Spleen (tissue), 13 donors: ENCODE measurements at places on chromosomes 13 and 19. TPM values are rescaled to one million over a fixed set of nuclear protein-coding genes. Genes with fewer than 3 reads are reported as not detected.

SIAH3 gene
- polyA plus RNA-seq = under 0.01 TPM

GRCh38 chr19:39558624-39559117, 18.7 kb upstream of the EID2 start:
- no peak for DNase-seq

- DNase-seq = no peak
These were observed 14.0 kb downstream of the ZNF114 start for GRCh38 chr19:48283908-48284307.

LYPD5 gene
- polyA plus RNA-seq = 2.2 TPM

ZFP82 gene
- 3.2 TPM for polyA plus RNA-seq

GRCh38 chr19:30437869-30438268, 65.7 kb downstream of the ZNF536 start:
- DNase-seq = no peak

DNA sequence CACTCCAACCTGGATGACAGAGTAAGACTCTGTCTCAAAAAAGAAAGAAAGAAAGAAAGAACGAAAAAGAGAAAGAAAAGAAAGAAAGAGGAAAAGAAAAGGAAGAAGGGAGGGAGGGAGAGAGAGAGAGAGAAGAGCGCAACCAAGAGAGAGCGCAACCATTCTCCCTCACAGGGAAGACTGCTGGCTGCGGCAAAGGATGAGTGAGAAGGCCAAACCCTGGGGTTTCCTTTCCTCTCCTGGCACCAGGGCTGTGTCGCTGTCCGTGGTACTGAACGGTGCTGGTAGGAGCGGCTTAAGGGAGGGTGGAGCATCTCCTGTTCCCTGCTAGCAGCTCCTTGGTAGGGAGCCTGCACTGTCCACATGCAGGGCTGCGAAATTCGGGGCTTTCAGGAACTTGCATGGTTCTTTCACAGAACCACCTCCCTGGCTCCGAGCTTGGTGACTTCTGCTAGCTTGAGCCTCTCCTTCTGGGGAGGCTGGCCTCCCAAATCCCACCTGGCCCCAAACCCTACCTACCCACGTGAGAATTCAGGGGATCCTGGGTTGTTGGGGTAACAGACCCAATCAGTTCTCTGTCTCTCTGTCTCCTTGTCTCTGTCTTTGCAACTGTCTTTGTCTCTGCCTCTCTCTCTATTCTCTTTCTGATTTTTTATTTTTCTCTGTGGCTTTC, 51.1 kb upstream of the ZNRF4 start:
- DNase-seq = peak; percentile 80

GRCh38 chr13:33004511-33004910, 11.7 kb upstream of the KL start:
- no peak for DNase-seq

- DNase-seq = peak; percentile 94
These were observed at the start of gene DNAJC15 for GRCh38 chr13:43023289-43023963. DNAJC15 (plus strand) TSS chr13:43023586; CDS start chr13:43023627, 41 bp downstream.

- no peak for DNase-seq
These were observed 486 bp upstream of the SPINT2 start for GRCh38 chr19:38263689-38264485.

DACH1 gene
- polyA plus RNA-seq = 3.3 TPM

DNA sequence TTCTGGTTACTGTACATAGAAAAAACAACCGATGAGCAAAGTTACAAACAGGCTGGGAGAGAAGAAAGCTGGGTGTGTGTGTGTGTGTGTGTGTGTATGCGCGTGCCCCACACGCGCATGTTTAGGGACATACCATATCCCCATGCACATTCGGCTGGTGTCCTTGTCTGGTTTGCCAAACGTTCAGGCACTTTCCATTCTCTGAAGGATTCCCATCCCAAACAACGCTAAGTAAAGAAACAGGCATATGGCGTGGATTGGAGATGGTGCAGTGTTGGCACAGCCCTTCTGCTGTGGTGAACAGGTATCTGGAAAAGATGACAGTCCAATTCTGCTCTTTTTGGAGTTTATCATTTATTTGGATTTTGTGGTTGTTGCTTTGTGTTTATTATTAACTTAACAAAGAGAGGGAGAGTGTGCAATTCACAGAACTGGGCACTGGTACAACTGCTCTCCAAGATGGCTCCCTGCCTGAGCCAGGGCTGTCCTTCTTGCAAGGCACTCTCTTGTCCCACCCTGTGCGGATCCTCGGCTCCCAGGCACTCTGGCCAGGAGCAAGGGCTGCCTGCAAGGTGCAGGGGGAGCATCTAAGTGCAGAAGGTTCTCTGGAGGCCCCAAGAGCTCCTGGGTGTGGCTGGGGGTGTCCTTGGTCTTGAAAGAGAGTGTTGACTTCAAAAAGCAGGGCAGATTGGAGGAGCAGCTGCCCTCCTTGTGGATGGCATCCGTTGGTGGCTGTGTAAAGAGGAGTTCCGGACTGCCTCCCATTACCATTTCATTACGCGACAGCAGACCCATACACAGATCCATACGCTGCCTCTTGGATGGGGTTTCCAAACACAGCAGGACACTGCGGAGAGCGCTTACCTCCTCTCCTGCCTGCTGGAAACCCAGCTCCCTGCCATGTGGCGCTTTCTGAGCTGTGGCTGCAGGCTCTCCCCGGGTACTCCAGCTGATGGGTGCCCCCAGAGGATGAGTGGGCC, 263.1 kb downstream of the ZNF536 start:
- DNase-seq = no peak

DNA sequence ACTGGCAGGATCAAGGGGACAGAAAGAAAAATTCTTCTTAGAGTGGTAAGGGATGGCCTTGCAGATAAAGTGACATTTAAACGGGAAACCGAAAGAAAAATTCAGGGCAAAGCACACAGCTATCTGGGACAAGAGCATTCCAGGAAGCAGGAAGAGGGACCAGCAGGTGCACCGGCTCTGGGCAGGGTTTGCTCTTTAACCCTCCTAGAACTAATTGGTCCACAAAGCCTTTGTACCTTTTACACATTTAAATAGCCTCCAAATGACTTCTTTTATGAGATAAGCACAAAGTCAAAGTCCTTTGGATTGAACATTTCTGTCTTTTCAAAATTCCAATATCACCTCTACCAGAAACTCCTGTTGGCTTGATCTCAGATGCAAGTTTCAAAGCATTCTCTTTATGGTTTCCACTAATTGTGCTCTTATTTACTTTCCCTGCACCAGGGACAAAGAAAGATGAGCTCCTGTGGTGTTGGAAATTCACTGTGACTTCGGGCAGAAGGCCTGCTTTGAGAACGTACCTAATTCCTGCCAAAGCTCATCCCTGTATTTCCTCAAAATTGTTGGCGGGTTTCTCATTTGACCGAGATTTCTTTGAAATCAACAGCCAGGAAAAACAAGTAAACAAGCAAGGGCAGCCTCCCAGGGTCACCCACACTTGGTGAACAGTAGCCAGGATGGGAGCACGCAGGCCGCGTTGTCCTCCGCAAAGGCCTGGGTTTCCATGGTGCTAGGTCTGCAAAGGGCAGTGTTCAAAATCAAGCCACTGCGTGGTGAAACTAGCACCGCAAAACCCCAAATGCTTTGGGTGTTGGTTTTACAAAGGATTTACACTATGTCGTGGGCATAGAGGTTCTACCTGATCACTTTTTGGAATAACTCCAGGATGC, 98.6 kb downstream of the IRS2 start:
- DNase-seq = no peak

DNA sequence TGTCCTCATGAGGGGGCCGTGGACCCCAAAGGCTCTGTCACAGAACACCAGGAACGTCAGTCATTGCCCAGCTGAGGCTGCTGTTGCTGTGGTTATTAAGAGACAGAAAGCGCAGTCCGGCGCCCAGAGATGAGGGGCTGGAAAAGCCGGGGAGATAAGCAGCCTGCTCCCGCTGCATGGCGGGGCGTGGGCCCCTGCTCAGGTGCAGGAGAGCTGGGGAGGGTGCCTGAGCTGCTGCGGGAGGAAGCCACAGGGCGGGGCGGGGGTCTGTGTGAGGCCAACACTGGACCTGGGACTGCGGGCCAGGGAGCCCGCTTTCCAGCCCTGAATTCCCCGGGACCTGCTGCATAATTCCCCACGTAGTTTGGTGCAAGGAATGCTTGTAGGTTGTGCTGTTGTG, 11.3 kb downstream of the SOX1 start:
- DNase-seq = no peak

GRCh38 chr19:4635754-4636116, 3.6 kb upstream of the TNFAIP8L1 start:
- no peak for DNase-seq

DNA sequence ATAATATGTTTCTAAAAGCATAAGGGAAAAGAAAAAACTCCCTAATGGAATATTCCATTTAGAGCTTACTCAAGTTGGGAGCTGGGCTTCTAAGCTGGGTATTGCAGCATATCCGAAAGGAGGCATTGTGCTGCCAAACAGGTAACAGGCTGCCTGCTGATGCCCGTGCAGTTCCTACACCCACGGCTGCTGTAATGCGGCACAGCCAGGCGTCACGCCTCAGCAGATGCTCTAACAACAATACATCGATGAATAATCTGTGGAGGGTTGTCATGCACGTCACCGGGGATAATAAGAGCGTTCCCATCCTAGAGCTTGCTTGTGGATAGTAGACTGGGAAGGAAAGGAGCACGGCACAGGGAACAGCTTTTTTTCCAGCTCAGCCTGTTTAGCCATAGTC, 1582.1 kb upstream of the SLC10A2 start:
- DNase-seq = no peak

UFM1 gene
- 27.9 TPM for polyA plus RNA-seq

CCDC169 gene
- polyA plus RNA-seq = 0.06 TPM

C19orf38 gene
- 15.9 TPM for polyA plus RNA-seq

DNA sequence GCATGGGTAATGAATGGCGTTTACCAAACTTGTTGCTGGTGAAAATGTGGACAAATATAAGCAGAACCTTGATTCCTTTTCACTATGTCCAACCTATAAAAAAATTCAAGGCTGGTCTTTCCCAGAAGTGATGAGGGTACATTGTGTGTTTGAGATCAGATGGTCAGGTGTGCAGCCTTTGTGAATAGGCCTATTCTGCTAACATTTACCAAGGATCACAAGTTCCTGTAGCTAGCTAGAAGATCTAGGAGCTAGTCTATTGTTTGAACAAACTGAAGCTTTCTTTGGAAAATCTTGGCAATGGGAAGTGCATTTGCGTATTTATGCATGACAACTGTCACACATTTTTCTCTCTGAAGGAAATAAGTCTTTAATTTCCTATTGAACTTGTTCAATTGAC, 489.6 kb downstream of the KLF5 start:
- DNase-seq = no peak

PCP2 gene
- polyA plus RNA-seq = 5.9 TPM

ADPRHL1 gene
- 1.1 TPM for polyA plus RNA-seq

- DNase-seq = no peak
These were observed 47.4 kb downstream of the SMAD9 start for GRCh38 chr13:36872621-36873020.

DNA sequence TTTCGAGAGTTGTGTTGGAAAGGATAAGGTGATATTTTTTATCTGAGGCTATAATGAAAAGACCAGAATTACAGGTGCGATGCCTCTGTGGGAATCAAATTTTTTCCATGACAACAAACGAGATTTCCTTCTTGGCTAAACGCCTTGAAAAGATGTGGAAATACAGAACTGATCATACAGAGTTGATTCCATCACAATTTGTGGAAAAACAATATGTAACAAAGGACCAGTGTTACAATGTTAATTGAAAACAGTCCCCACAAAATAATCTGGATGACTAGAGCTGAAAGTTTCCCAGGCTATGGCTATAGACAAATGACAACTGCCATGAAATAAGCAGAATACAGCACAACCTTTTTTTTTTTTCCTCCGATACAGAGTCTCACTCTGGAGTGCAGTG, 628.9 kb downstream of the DIAPH3 start:
- no peak for DNase-seq

DNA sequence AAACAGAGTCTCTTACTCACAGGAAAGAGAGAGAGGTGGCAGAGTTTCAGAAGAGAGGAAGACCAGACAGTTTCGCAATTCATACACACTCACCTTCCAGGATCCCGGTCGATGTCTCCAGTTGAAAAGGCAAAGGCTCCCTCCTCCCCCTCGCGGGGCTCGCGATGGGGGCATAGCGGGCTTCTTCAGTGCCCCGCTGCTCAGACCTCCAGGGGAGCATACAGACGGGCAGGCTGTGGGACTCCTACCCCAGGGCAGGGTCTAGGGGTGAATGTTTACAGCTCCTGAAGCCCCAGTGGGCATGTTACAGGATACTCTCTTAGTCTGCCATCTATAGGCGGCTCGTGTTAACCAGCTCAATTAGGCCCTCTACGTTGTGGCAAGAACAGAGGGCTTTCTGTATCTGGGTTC, 139.2 kb downstream of the SLITRK5 start:
- DNase-seq = peak; percentile 69

ZNRF4 gene
- polyA plus RNA-seq = not detected

SYNGR4 gene
- not detected for polyA plus RNA-seq

DNA sequence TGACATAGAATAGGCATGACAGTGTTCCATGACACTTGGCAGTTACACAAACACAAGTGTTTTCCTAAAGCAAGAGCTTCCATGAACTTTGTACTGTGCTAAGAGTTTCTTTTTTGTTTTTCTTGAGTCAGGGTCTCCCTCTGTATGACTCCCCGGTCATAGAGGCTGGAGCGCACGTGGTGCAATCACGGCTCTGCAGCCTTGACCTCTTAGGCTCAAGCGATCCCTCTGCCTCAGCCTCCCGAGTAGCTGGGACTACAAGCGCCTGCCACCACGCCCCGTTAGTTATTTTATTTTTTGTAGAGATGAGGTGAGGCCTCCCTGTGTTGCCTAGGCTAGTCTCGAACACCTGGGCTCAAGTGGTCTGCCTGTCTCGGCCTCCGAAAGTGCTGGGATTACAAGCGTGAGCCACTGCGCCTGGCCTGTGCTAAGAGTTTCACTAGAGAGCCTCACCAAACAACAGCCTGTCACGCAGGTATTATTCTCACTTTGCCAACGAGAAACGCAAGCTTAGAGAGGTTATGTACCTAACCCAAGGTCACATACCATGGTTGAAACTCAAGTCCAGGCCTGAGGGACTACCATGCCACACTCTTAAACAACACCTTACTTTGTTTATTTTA, 355.9 kb downstream of the KLF12 start:
- no peak for DNase-seq

NLRP5 gene
- polyA plus RNA-seq = not detected

DNA sequence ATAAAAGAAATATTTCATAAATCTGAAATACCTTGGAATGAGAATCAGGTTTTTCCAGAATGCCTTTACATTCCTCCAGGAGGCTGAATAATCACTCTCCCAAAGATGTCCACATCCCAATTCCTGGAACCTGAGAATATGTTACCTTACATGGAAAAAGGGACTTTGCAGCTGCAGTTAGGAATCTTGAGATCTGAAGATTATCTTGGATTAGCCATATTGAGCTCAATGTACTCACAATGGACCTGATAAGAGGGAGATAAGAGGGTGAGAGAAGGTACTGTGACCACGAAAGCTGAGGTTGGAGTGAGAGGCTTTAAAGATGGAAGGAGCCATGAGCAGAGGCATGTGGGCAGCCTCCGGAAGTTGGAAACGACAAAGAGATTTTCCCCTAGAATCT, 36.8 kb upstream of the MBNL2 start:
- DNase-seq = no peak
